ENCODE measurements at places on chromosomes 2 and 18.

GRCh38 chr2:128206245-128206644 is 112.4 kb downstream of the HS6ST1 start:
- no peak for DNase-seq

DNA sequence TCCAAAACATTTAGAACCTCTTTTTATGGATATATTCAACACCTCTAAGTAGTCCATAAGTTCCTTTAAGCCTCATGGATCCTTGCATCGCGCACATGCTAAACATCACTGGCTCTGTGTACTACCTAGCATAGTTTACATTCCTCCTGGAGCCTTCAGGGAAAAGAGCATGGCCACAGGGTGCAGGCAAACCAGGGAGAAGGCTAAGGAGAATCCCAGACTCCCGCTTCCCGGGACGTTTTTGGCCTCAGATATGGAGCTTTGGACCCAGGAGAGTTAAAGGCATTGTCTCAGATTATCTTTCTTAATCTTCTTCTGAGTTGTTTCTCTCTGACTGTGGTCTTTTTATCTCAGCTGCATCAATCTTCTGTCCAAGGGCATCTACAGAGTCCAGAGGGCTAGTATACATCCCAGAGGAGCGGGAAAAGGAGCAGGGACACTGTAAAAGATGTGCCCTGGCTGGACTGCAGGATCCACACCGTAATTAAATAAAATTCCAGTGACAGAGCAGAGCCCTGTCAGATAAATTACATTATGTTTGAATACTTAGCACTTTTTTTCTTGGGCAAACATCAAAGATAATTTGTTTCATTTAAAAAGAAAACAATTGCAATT is 36.9 kb downstream of the RIT2 start:
- DNase-seq, result no peak

GRCh38 chr18:31876707-31877106 is 66.2 kb downstream of the TRAPPC8 start:
- no peak for DNase-seq

DNA sequence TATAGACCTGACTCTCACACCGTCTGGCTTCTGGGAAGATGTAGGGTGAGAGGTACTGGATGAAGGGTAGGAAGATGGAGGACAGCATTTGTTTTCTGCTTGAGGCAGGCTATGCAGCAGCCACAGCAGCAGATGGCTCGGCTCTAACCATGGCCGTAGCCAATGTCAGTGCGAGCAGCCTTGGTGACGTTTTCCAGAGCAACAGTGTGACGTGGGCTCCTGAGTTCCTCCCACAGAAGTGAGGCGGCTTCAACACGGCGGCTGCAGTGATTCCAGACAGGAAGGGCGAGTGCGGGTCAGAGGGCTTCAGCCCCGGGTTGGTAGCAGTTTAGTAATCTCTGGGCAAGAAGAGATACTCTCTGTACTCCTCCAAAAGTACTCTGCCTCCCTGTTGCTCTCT is 133.0 kb upstream of the MYT1L start:
- DNase-seq, result no peak

GRCh38 chr2:236298924-236299475 is 34.8 kb upstream of the ASB18 start:
- no peak for DNase-seq

GRCh38 chr2:30655660-30656059 is 151.6 kb downstream of the CAPN13 start:
- no peak for DNase-seq

GRCh38 chr2:8656160-8656641 is 25.7 kb upstream of the ID2 start:
- no peak for DNase-seq

GRCh38 chr2:139048017-139048416 is 267.8 kb upstream of the NXPH2 start:
- DNase-seq, result no peak

DNA sequence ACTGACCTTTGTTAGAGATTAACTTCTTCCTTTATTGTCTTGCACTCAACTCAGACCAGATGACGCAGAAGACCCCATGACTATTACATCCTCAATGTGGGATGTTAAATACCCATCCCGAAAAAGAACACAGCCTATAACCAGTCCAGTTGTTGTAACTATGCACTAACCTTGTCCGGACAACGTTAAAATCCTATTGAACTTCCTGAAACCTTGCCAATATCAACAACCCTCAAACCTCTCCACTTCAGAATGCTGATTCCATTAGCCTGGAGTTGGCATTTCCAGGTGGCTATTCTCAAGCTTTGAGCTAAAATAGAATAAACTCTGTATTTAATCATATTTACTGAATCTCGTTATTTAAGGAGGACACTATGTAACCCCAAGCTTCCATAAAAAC is 13.6 kb downstream of the NMS start:
- DNase-seq, result no peak

DNA sequence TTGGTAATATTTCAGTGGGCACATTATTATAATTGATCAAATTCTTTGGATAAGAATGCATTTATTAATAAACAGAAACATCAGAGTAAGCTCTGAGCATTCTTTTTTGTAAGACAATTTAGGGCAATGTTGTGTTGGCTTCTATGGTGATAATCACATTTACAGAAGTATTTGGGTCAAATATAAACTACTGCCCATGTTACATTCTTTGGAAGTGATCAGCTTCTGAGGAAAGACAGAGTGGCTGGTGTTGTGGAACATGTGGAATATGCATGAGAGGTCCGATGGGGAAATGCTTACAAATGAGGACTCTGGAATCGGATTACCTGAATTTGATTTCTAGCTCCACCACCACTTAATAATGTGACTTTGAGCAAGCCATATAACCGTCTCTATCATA is 19.4 kb downstream of the SERPINB13 start:
- DNase-seq, result no peak

DNA sequence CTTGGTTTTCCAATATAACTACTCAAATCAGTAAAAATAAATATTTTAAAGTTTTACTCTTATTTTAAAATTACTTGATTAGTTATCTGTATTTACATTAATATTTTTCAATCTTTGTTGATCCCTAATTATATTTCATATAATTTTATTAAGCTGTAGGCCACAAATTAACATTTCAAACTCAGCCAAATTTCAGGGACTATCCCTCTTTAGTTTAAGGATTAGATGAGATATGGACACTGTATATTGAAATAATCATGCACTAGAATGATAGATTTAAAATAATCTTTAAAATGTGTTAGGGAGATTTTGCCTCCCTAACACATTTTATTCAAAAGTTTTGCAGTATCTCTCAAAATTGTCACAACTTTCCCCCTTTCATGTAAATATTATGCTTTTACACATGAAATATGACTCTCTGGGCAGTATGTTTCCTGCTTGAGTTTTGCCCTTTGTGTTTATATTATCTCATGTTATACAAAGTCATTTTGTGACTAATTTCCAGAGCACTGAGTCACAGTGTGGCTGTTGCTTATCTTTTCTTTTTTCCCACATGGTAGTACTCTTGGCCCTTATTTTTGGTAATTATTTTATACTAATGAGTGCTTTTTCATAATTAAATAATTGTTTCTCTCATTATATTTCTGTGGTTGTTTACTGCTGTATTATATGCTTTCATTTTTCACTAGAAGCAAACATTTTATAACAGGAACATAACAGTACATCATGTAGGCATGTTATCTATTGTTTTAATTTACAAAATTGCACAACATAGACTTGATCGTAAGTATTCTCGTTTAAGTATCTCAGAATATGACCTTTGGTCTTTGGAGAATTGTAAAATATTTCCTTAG is 1.2 kb downstream of the TFPI start:
- no peak for DNase-seq

- DNase-seq, result no peak
Measured at GRCh38 chr2:134347756-134348155, 93.9 kb downstream of the MGAT5 start.

- peak; percentile 4 for DNase-seq
Measured at GRCh38 chr18:44759925-44760342, 79.2 kb downstream of the SETBP1 start.

DNA sequence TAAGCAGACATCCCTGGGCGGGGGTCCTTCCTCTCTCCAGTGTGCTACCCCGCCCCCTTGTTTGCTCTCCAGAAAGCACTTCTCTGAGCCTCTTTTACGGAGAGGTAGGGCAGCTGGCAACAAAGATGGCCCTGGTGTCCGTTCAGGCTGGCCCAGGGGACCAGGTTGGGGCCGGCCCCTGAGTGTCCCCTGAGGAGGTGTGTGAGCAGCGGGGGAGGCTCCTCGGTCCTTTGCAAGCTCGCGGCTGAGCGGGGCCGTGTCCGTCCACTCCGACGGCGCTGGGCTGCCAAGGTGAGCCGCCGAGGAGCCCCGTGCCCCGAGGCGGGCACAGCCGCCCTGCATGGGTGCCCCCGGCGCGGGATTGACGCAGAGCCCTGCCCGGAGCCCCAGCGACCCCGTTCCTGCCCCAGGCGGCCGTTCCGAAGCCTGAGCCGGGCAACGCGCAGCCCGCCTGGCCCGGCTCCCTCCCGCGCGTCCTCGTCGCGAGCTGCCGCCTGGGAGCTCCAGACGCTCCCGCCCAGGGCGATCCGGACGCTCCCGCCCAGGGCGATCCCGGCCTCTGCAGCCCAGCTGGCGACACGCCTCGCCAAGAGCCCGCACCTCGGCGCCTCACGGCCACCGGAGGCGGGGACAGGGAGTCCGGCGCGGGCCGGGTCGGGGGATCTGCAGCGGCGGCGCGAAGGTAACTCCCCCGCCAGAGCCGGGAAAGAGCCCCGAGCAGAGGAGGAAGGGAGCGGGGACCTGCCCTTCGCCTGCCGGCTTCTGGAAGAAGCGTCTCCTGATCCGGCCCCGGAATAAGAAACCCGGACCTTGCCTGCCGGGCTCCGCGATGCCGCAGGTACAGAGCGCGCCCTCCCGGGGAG is at the start of gene PROKR1:
Gene PROKR1, plus strand, starts transcription at position 569 of the 863 bp plus-strand sequence. CDS start 2,243 bp downstream, outside the sequence.
- DNase-seq, result no peak

DNA sequence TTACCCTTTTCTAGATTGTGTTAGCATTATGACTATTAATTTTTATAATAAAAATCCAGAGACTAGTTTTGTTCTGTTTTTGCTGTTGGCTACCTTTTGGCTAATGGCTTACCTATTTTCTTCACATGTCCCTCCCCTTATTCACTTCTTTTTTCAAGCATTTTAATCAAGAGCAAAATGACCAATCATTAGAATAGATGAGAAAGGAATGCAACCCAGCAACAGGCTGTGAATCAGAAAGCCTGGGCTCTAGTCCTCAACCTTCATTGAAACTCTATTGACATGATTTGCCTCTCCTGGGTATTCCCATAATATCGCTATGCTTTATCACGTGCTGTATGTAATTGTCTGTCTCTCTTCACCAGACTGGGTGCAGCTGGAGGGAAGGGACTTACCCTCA is 370.1 kb downstream of the IRS1 start:
- no peak for DNase-seq

DNA sequence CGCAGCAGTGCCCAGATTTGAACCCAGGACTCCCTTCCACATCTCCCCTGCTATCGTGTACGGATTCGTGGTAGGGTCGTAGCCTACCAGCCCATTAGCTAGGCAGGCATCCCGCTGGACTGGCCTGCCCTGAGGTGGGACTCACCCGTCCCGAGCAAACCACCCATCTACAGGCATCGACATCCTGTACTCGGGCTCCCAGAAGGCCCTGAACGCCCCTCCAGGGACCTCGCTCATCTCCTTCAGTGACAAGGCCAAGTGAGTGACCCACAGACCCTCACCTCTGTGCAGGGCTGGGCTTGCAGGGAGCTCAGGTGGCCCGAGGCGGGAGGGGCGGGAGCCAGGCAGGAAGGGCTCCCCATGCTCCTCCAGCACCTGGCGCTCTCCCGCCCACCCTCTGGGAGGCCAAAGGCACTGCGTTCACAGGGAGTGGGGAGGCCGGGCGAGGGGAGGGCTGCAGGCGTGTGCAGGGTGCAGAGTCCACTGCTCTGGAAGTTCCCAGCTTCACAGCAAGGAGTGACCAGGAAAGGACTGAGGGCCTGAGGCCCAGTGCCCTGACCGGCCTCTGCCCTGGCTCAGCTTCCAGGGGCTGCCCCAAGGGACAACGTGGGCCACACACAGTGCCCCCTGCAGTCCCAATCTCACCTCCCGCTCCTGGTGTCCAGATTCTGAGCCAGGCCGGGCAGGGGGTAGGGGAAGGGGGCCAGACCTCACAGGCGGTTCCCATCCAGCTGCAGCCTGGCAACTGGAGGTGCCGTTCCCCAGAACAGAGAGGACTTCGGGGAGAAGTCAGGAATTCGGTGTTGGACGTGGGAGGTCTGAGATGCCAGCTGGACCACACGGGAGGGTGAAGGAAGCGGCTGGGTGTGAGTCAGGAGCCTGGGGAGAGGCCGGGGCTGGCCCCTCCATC is 5.4 kb downstream of the AGXT start:
- DNase-seq, result no peak

- DNase-seq, result no peak
Measured at GRCh38 chr2:38489846-38490245, 112.8 kb upstream of the ATL2 start.

- DNase-seq, result no peak
Measured at GRCh38 chr2:60719331-60719730, 36.7 kb upstream of the PAPOLG start.

DNA sequence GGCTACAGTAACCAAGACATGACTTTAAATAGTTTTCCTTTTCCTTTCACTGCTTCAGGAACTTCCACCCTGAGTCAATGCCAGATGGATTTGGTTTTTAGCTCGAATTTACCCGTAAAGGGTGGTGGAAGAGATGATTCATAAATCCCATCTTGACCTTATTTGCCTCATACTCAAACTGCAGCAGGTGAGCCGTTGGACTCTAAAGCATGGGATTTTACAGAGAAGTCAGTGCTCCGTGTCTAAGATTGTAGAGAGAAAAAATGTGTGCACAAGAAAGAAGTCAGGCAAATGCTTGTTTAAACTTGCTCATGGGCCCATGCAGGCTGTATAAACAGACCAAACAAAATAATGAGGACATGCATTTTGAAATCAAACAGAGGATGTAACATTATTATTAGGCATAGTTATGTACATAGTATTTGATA is 369.7 kb upstream of the TRIB2 start:
- no peak for DNase-seq

GRCh38 chr2:64092502-64092901 is 51.7 kb downstream of the PELI1 start:
- no peak for DNase-seq

GRCh38 chr2:201414099-201415023 is 36.9 kb downstream of the TRAK2 start:
- DNase-seq, result peak; percentile 40

DNA sequence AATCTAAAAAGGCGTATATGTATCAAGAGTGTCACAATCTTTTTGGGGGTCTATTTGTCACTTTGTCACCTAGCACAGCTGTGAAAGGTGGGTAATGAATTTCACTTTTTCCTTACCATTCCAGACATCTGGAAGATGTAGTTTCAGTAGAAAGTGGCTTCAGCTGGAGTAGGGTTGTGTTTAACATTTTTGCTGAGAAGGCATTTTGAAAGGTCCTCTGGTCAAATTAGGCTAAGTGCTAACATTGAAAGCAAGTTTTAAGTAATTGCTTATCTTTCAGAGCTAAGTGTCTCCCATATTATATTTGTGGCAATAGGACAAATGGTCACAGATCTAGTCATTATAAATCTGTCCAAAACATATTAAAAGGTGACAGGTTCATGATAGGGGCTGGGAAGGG is 542.1 kb upstream of the SPHKAP start:
- DNase-seq, result no peak

GRCh38 chr2:35504419-35504818 is 851.2 kb upstream of the CRIM1 start:
- DNase-seq, result no peak
